Erythroblast (primary cell): ENCODE measurements at places on chromosomes 11 and 22.
A peak's percentile ranks its signal among the peaks of the same experiment; 100 is the strongest.

- DNase-seq = no peak
Observed at GRCh38 chr22:50444663-50445062, 30.2 kb downstream of the SBF1 start.

DNA sequence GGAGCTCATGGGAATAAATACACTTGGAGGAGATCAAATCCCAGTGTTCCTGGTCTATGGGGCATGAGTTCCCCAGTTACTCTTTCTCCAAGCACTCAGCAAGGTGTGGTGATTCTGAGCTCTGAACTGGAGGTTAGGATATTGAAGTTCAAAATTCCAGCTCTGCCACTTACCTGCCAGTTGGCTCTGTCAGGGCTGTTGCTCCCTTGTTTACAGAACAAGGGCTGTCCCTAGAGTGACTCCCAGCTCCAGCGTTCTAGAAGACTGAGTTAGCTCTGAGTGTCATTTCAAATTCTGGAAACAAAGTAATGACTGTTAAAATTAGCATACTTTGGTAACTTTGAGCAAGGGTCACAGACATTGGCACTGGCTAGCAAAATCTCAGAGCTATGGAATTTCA lies 69.7 kb upstream of the ZBED5 start:
- no peak for DNase-seq

DNA sequence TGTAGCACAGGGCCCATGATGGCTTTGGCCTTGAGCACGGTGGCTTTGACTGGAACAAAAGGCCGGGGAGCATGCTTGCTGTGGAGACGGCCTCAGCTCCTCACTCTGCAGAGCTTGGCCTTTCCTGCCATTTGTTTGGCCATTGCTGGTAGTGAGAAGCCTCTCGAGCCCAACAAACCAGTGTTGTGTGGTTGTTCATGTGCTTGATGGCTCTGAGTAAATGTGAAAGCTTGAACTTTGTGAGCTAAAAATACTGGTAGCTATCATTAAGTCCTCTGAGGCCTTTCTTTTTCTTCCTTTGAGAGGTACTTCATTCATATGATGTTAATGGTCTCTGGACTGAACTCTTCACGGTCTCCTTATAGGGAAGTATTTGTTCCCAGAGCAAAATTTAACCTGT lies 39.6 kb downstream of the NAT10 start:
- DNase-seq = no peak

- peak; percentile 74 for DNase-seq
Observed at GRCh38 chr22:29308791-29309262, 2.4 kb downstream of the GAS2L1 start.

GRCh38 chr11:86874304-86875056 lies 74.1 kb downstream of the PRSS23 start:
- no peak for DNase-seq

- DNase-seq = no peak
Observed at GRCh38 chr11:66247295-66247694, 21.1 kb upstream of the RAB1B start.

DNA sequence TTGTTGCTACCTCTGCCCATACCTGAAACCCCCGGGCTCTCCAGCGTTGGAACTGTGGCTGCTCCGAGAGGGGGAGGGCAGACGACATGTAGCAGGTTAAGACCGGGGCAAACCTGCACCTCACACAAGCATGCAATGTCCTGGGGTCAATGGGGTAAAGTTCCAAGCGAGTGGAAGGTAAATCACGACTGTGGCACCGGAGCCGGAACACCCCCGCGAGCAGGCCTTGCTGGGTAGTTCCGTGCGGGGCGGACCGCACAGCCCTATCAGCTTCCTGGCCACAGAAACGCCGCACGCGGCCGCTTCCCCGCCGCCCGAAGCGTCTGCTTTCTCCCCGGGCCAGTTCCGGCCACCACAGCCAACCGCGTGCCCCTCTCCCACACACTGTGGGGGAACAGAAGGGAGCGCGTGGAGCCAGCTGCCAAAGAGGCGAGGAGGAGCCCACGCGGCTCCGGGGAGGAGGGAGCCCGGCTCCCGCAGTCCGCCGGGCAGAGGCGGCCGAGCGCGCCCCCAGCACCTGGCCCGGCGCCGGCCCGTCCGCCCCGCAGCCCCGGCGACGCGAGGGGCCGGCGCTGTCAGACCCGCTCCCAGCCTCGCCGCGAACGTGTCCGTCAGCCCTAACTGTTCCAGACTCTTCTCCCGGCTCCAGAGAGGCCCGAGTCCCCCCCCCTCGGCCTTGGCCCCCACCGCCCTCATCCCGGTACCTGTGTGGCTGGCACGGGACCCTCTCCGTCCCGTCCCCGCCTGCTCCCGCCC lies 1.6 kb downstream of the SPTBN2 start:
- no peak for DNase-seq

- no peak for DNase-seq
Observed at GRCh38 chr11:119461229-119461963, 38.4 kb upstream of the THY1 start.

GRCh38 chr11:111700162-111700561 lies 66.0 kb downstream of the PPP2R1B start:
- peak; percentile 27 for DNase-seq

DNA sequence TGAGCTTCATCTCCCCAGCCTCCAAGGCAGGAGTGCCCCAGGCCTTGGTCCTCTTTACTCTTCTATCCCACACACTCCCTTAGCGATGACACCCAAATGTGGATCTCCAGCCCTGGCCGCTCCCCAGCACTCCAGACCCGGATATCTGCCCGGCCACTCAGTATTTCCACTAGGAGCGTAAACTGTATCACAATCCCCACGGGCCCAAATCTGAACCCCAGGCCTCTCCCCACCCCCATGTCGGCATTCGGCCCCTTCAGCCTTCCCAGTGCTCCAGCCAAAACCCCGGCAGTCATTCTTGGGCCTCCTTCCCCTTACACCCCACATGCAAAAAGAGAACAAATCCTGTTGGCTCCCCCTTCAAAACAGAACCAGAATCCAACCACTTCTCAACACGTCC lies 20.8 kb downstream of the WNT11 start:
- no peak for DNase-seq

- DNase-seq = no peak
Observed at GRCh38 chr22:30204742-30205111, 41.8 kb downstream of the LIF start.

DNA sequence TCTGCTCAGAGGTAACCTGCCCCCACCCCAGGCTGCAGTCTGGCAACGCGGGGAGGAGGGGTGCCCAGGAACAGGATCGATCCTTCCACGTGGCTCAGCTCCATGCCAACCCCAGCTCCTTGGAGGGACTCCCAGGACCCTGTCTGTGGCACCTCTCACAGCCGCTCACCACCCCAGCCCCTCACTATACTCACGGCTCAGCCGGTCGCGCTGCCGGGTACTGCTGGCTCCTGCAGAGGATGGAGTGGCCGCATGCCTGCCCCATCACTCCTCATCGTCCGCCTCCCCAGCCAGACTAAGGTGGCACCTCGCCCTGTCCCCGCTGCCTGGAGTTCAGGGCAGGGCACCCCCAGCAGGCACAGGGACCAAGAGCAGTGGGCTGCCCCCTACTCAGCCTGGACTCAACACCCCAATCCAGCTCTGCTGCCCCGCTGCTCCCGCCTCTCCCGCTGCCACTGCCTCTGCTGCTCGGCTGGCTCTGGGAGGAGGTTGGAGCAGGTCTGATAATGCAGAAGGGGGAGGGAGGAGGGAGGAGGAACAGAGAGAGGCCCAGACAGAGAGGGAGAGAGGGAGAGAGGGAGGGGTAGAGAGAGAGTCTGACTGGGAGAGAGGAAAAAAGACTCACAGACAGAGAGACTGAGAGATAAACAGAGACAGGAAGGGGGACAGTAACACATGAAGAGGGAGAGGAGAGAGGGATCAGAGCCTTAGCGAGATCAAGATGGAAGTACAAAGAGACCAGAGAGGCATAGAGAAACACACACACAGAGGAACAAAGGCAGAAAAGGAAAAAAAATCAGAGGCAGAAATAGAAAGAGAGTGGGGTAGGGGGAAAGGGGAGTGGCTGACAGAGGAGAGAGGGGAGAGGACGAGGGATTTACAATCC lies at the start of gene PDE2A:
TSS of gene PDE2A (minus strand) at position 480 of the 886 bp plus-strand sequence. CDS start at position 265, 215 bp downstream.
- no peak for DNase-seq

GRCh38 chr11:9765320-9766101 lies 101.6 kb downstream of the SWAP70 start:
- no peak for DNase-seq
